ENCODE measurements at places on chromosomes 3 and 15.
A peak's percentile ranks its signal among the peaks of the same experiment; 100 is the strongest.

DNA sequence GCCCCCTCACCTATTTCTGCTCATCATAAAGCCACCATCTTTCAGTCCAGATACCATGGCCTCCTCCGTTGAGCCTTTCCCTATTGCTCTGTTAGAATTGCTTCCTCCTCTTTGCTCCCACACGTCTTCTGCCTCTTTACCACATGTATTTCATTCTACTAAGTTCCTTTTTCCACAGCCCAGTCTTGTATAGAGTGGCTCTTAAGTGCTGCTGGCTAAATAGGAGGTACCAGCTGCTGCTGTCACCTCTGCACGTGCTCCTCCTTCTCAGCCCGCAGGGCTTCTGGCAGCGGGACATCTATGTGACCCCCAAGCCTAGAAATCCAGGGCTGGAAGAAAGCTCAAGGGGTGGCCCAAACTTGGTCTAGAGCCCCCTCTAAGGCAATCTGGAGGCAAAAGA is 38.8 kb upstream of the PLXND1 start:
- no peaks in the 10 kb centered on the region for H3K27me3 ChIP-seq
- no peak overlapping the region for H3K27ac ChIP-seq
- DNase-seq, result no peak
- no peaks in the 10 kb centered on the region for H3K36me3 ChIP-seq

DNA sequence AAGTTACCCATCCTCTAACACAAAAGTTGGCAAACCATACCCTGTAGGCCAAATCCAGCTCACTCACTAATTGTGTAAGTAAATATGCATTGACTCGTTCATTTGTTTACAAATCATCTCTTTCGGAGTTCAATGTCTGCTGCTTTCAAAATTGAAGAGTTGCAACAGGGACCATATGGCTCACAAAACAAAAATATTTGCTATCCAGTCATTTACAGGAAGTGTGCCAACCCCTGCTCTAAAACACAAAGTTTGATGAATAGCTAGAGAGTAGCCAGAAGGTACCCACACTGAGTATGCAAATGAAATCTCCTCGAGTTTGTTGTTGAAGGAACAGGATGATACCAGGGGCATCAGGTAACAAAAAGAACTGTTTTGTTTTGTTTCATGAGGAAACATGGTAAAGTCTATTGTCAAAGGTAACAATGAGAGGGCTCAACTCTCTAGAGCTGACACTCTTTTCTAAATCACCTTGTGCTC is 236.2 kb upstream of the THBS1 start:
- H3K27me3 ChIP-seq, result no peaks in the 10 kb centered on the region
- H3K36me3 ChIP-seq, result no peaks in the 10 kb centered on the region
- no peak for DNase-seq
- no peaks in the 10 kb centered on the region for H3K4me1 ChIP-seq
- H3K27ac ChIP-seq, result no peak overlapping the region

- DNase-seq, result no peak
- no peak overlapping the region for H3K27ac ChIP-seq
- H3K4me3 ChIP-seq, result no peak overlapping the region
- no peaks in the 10 kb centered on the region for H3K36me3 ChIP-seq
Observed at GRCh38 chr3:70597312-70597711, 284.9 kb upstream of the MDFIC2 start.

- H3K4me3 ChIP-seq, result no peak overlapping the region
- no peak overlapping the region for H3K27ac ChIP-seq
- H3K36me3 ChIP-seq, result no peaks in the 10 kb centered on the region
- no peaks in the 10 kb centered on the region for H3K27me3 ChIP-seq
Observed at GRCh38 chr15:48505067-48505466, 140.4 kb downstream of the FBN1 start.

DNA sequence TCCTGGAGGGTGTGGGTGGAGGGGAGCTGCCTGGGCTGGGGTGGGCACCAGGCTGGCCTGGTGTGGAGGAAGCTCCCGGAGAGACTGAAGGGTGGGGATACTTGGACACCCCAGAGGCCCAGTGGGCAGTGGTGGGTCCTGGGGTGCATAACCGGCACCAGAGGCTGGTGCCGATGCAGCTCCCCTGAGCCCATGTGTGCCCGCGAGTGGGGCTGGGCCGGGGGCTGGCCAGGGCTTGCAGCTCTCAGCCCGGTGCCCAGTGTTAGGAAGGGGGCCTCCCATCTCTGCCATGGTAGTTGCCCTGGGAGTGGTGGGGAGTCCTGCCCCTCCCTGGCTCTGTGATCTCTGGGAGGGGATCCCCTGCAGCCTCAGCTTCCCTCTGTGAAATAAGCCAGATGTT is 9.3 kb downstream of the PLXNA1 start:
- DNase-seq, result no peak
- H3K36me3 ChIP-seq, result no peaks in the 10 kb centered on the region
- no peaks in the 10 kb centered on the region for H3K27me3 ChIP-seq

- no peaks in the 10 kb centered on the region for H3K27me3 ChIP-seq
- no peak overlapping the region for H3K27ac ChIP-seq
- H3K4me3 ChIP-seq, result no peak overlapping the region
- H3K4me1 ChIP-seq, result no peaks in the 10 kb centered on the region
- H3K36me3 ChIP-seq, result no peaks in the 10 kb centered on the region
Observed at GRCh38 chr15:31522028-31522427, 195.4 kb downstream of the KLF13 start.

- no peak overlapping the region for H3K27ac ChIP-seq
- H3K4me3 ChIP-seq, result no peak overlapping the region
- H3K36me3 ChIP-seq, result no peaks in the 10 kb centered on the region
- no peak for DNase-seq
- no peaks in the 10 kb centered on the region for H3K4me1 ChIP-seq
Observed at GRCh38 chr3:130711565-130712324, 34.9 kb downstream of the PIK3R4 start.

- H3K4me1 ChIP-seq, result no peaks in the 10 kb centered on the region
- no peaks in the 10 kb centered on the region for H3K36me3 ChIP-seq
- no peak for DNase-seq
- H3K27me3 ChIP-seq, result no peaks in the 10 kb centered on the region
Observed at GRCh38 chr3:19881036-19881435, 53.0 kb downstream of the EFHB start.

DNA sequence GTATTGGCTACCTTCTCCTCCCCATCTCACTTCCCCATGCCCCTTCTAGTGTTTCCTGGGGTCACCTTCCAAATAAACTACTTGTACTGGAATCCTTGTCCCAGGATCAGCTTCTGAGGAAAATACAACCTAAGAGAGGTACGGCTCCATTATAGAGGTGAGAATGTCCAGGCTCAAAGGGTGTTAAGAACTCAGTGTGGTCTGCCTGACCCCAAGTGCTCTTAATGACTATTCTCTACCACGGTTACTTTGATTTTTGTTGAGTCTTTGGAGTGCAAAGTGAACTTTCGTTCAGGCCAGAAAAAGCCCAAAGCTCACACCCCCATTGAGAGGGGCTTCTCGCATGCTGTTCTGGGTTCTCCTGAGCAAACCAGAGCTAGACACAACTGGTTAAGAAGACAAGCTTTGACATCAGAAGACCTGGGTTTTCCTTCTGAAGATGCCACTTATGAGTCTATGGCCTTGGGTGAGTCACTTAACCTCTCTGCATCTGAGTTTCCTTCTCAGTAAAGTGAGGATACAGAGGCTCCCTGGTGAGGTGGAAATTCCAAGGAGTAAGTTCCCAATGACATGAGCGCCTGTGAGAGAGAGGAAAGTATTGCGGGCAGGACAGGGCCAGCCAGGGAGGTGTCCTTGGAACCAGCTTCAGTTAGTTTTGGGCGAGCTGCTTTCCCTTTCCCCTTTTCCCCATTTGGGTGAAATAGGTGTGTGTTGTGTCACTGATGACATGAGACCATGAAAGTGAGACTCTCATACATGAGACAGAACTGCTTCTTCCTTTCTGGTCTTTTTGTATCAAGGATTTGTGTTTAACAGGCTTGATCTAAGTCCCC is 475.0 kb upstream of the PROK2 start:
- no peak for DNase-seq
- H3K36me3 ChIP-seq, result no peaks in the 10 kb centered on the region
- no peak overlapping the region for H3K4me3 ChIP-seq
- no peak overlapping the region for H3K27ac ChIP-seq
- H3K4me1 ChIP-seq, result peaks cover 18% of the 10 kb centered on the region

DNA sequence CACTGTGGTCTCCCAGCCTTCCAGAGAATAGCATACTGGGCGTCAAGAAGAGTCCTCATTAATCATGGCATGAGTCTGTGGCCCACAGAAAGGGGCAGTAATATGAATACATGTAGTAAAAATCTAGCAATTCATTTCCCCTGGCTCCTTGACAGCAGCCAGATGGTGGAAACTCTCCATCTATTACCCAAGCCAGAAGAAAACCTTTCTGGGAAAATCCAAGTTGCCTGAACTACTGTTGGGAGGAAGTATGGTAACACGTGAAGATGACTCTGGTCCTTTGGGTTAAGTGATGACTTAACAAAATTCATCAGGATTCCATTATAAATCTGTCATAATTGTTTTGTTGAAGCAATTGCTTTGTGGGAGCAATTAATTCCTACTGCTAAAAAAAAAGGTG is 530.5 kb downstream of the FHIT start:
- H3K4me1 ChIP-seq, result no peaks in the 10 kb centered on the region
- H3K27me3 ChIP-seq, result no peaks in the 10 kb centered on the region
- H3K27ac ChIP-seq, result no peak overlapping the region

GRCh38 chr3:149655826-149656574 is 1.8 kb downstream of the WWTR1 start:
- H3K4me1 ChIP-seq, result peaks cover 44% of the 10 kb centered on the region
- peak overlapping the region; percentile 82 for H3K4me3 ChIP-seq
- no peaks in the 10 kb centered on the region for H3K36me3 ChIP-seq
- H3K27ac ChIP-seq, result peak overlapping the region; percentile 97
- DNase-seq, result no peak
